ENCODE measurements at places on chromosomes 16 and 17.

- DNase-seq: no peak
These were observed 58.0 kb downstream of the NUP88 start for GRCh38 chr17:5361426-5361825.

DNA sequence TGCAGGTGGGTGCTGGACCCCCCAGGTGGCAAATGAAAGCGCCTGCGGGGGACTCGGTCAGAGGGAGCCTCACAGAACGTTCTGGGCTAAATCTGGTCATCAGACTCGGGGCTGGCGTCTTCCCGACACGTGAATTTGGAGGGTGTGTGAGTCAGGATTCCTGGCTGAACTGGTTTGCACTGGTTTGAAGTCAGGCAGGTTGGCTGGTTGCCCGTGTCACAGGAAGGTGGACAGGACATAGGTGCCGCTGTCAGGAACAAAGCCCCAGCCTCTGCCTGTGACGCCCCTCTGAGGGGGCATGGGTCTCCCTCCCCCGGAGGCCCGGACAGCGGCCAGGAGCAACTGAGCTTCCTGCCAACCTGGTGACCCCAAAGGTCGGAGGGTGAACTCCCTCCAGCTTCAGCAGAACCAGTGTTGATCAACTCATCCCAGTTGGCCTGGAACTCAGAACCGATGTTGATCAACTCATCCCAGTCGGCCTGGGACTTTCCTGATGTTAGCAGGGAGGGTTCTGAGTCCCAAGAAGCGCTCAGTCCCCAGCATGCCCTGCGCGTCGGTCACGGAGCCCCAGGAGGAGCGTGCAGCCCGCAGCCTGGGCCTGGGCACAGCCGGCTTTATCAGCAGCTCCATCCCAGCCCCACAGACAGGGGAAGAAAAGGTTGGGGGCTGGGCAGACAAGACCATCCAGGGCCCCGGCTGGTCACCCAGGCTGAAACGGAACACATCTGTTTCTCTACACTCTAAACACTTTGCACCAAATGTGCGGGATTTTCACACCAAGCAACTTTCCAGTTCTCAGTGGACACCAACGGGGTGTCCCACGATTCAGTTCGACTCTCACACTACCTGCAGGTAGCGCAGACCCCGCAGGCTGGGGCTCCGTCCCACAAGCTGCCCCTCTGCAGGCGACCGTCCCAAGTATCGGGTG is 14.4 kb upstream of the METRNL start:
- peak; percentile 64 for DNase-seq

GRCh38 chr16:66298571-66299120 is 67.8 kb upstream of the CDH5 start:
- DNase-seq: no peak

DNA sequence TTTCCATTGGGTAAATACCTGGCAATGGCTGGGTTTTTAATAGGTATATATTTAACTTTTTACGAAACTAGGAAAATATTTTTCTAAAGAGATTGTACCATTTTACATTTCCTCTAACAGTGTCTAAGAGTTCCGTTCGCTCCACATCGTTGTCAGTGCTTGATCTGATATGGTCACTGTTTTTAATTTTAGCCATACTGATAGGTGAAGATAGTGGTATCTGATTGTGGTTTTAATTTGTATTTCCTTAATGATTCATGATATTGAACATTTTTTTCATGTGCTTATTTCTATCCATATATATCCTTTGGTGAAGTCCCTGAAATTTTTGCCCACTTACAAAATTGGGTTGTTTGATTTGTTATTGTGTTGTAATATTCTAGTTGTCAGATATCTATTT is 117.7 kb downstream of the CHD9 start:
- no peak for DNase-seq

GRCh38 chr17:80948019-80948975 is 43.3 kb upstream of the CHMP6 start:
- DNase-seq: peak; percentile 69

DNA sequence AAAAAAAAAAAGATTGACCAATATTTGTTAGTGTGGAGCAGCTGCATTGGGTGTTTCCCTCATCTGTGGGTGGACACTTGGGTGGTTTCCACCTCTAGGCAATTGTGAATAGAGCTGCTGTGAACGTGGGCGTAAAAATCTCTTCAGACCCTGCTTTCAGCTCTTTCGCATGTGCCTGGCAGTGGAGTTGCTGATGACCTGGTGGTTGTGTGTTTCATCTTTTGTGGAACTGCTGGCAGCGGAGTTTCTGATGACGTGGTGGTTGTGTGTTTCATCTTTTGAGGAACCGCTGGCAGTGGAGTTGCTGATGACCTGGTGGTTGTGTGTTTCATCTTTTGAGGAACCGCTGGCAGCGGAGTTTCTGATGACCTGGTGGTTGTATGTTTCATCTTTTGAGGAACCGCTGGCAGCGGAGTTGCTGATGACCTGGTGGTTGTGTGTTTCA is 21.4 kb downstream of the ZC3H18 start:
- no peak for DNase-seq

DNA sequence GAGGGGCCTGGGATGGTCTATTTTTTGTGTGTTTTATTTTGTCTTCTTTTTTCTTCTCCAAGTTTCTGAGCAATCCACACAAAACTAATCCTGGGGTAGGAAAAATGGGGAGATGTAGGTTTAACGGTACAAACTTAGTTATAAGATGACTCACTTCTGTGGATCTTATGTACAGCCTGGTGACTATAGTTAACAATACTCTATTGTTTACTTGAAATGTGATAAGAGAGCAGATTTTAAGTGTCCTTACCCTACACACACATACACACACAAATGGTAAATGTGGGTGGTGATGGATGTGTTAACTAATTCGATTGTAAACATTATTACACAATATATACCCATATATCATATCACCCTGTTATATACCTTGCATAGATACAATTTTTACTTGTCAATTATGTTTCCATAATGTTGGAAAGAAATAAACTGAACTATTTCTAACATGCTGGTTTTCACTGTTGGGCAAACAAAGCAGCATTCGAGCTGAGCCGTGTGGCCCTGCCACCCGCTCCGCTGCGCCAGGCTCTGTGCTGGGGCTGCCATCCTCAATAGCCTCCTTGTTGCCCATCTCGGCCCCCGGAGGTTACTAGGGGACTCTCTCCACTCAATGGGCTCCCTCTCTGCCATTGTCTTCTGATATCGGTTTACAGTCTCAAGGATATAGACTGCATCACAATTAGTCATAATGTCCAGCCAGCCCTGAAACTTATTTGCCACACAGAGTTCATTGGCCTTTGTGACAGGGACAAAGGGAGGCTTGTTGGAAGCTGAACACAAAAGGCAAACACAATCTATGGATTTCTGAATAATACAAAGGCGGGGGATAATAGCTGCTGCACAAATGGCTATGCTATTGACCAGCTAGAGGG is 380.3 kb upstream of the MAF start:
- no peak for DNase-seq

DNA sequence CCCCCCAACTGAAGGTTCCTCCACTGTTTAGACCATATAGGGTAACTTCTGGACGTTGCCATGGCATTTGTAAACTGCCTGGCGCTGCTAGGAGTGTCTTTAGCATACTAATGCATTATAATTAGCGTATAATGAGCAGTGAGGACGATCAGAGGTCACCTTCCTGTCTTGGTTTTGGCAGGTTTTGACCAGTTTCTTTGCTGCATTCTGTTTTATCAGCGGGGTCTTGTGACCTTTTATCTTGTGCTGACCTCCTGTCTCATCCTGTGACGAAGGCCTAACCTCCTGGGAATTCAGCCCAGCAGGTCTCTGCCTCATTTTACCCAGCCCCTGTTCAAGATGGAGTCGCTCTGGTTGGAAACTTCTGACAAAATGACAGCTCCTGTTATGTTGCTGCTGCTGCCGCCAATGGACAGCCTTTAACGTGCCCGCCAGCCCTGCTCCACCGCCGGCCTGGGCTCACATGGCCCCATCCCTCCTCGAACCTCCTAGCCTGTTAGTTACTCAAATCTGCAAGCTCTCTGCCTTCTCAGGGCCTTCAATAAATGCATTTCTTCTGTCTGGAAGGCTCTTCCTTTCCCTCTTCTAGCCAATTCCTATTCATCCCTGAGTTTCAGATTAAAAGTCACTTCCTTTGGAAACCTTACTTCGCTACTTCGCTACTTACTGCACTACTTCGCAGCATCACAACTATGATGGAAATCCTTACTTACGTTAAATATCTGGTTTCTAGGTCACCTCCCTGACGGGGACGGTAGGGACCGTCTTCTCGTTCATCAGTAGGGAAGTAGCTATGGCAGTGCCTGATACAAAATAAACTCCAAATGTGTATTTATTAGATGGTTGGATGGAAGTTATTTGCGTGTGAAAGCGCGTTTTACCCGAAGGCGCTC is 640 bp upstream of the NAGLU start:
- DNase-seq: no peak

DNA sequence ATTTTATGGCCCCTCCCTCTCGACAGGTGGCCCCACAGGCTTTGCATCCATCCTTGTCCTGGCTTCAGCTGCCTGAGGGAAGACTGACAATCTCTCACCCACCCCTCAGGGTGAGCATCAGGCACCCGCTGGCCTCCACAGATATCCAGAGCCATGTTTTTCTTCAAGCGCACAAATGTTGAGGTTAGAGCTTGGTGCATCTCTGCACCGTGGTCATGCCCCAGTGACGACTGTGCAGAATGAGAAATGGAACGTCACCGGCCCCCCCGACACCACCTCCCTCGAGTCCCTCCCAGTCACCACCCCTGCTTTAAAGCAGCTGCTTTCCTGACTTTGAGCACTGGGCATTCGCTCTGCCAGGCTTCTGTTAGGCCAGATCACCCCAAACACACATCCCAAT is 19.8 kb upstream of the TIMP2 start:
- DNase-seq: no peak

- no peak for DNase-seq
These were observed 56.8 kb downstream of the BEAN1 start for GRCh38 chr16:66483689-66484452.

GRCh38 chr16:20610211-20610891 is 34.2 kb upstream of the ACSM2B start:
- DNase-seq: no peak
